ENCODE measurements at places on chromosomes 7 and 10.

DNA sequence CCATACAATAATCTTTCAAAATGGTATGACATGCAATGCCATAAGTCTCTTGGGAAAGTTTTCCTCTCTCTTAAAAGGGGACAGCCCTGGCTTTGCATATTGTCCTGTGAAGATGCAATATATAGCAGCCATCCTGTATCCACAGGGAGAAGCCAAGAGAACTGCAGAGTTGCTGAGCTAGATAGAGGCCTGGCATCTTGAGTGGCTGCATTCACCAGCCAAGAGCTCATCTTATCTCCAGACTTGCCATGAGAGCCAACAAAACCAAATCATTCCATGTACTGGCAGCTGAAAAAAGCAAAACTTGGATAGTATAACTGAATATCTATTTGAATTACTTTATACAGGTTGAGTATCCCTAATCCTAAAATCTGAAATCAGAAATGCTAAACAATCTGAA lies 348.8 kb downstream of the CALN1 start:
- DNase-seq = no peak

GRCh38 chr7:37198041-37198905 lies 250.4 kb downstream of the ELMO1 start:
- no peak for DNase-seq

DNA sequence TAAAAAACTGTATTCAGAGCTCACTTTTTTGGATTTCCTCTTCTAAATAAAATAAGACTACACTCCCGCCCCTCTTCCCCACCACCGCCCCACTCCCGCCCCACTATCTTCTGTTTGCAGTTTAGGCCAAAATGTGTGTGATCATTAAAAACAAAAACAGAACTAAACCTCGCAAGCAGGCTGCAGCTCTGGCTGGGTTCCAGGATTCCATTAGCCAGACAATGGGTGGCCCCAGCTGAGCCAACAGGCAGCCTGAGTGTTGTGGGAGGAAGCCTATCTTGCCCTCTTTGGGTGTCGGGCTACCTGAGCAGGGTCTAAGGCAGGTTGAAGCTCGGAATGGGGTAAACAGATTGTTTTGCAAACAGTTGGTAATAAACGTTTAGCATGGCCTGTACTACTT lies 41.7 kb downstream of the ARL4A start:
- peak; percentile 78 for DNase-seq

DNA sequence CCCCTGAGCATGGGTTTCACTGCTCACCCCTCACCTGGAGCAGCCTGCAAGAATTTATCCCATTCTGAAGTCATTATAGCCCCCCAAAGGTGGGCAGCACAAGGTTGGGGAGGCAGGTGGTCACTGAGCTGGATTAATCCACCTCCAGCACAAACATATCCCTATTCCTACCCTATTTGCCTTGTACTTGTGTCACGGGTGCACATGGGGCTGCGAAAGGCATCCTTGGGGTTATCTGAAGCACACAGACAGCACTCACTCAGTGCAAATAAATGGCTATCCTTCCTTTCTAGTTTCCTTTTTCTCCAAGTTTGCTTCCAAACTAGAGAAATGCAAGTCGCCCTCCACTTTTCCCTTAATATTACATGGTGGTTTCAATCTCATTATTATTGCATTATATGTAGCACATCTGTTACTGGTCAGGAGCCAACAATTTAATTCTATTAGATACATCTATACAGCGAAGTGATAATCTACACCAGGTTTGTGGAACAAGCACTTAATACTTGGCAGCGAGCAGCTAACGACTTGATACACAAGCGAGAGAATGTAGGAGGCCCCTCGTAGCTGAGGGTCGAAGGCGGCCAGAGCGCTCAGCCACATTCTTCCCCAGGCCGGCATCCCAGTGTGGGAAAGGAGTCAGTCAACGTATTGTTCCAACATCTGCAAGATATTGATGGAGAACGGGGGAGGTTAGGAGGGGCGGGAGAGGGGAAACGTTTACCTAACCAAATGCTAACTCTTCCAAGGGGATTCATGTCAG lies 121.3 kb upstream of the HABP2 start:
- DNase-seq = no peak

DNA sequence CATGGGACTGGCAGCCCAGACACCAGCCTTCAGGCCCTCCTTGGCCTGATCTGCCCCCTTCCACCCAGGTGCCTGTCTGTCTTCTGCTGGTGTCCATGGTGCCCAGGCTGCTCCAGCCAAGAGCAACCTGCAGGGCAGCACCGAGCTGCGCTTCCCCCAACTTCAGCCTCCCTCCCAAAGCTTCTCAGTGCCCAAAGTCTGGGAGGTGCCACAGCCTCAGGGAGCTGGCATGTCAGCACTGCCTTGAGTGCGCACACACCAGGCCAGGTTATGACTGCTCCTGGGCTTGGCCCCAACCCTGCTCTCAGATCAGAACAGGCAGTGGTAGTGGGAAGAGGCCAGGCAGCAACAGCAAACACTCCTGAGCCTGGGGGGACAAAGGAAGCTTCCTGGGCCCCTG lies 304.6 kb upstream of the NRG3 start:
- no peak for DNase-seq

DNA sequence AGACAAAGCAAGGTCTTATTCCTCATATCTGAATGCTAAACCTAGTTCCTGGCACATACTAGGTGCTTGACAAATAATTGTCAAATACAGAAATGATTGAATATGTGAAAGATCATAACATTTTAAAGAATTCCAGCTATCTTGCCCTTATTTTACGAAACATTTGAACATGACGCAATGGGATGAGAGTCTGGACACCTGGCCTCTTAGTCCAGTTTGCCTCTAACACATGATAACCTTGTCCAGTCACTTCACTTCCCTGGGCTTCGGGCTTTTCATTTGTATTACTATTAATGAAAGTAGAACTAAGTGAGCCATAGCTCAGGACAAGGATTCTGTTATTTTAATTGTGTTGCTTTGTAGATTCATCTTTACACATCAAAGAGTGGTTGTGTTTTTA lies 32.6 kb downstream of the PNLIPRP3 start:
- no peak for DNase-seq

GRCh38 chr7:3187444-3188040 lies 113.5 kb upstream of the SDK1 start:
- DNase-seq = no peak

- no peak for DNase-seq
These were observed 86.5 kb downstream of the HIPK2 start for GRCh38 chr7:139691253-139691781.

- DNase-seq = no peak
These were observed 101.6 kb downstream of the OTUD1 start for GRCh38 chr10:23540401-23541030.

DNA sequence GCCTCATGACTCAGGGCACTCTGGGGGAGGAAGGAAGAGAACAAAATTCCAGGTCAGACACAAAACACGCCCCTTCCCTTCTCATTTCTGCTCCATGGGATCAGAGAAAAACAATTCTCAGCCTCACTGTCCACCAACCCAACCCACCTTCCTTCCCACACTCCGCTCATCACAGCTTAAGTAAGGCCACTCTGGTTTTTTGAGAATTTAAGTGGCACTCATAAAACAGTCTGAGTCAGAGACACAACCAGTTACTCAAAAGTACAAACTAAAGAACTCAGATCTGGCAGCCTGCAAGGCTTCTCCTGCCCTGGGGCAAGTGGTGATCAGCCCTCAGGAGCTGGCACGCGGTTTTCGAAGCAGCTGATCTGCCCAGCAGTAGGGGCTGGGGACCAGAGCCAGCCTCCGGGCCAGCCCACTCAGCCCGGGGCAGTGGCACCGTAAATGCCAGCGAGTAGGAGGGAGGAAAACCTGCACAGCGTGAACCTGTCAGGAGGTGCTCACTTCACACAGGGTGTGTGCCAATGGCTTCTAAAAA lies 39.1 kb upstream of the ABLIM1 start:
- DNase-seq = no peak

GRCh38 chr10:70678757-70679489 lies 6.6 kb downstream of the ADAMTS14 start:
- no peak for DNase-seq

DNA sequence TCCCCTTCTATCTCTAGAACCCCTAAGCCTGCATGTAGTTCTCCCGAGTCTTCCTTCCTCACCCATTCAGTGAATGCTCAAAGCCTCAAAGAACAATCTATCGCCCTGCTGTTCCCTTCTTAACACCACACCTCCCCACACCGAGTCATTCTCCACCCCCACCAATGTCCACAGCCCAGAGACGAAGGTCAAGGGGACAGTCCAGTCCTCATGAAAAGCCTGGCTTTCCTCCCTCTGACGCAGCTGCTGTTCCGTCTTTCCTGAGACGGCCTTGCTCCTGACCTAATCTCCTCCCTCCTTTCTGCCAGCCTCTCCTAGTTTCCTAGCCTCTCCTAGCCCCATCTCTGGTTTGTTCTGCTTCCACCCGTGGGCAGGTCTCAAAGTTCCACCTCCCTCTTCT lies 9.2 kb downstream of the MOSPD3 start:
- DNase-seq = no peak

DNA sequence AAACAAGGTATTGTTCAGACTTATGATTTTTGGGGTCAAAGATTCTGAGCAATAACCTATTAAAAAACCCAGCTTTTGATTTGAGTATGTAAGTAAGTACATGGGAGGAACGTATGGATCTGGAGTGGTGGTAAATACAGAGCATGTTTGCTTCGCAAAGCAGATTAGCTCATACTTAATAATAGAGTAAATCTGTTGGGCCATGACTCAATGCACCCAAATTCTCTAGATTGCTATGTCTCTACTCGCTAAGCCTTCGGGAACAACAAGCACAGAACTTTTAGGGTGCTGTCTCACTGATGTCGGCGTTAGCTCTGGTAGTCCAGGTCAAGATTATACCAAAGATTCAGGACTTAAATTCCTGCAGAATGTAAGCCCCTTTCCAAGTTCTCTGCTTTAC lies 807 bp upstream of the MINPP1 start:
- DNase-seq = no peak

Data from sigmoid colon (tissue), 7 donors.